Heart right ventricle (tissue), 16 donors: ENCODE measurements at places on chromosomes 6 and 20.
A peak's percentile ranks its signal among the peaks of the same experiment; 100 is the strongest.

- no peaks in the 10 kb centered on the region for H3K27me3 ChIP-seq
- no peak overlapping the region for H3K27ac ChIP-seq
- no peaks in the 10 kb centered on the region for H3K36me3 ChIP-seq
These were observed 107.6 kb upstream of the CEP85L start for GRCh38 chr6:118758946-118759345.

GRCh38 chr6:82097676-82098075, 149.9 kb downstream of the IBTK start:
- no peaks in the 10 kb centered on the region for H3K4me1 ChIP-seq
- H3K4me3 ChIP-seq, result no peak overlapping the region
- DNase-seq, result no peak
- H3K27me3 ChIP-seq, result no peaks in the 10 kb centered on the region
- H3K36me3 ChIP-seq, result no peaks in the 10 kb centered on the region
- no peak overlapping the region for H3K27ac ChIP-seq

DNA sequence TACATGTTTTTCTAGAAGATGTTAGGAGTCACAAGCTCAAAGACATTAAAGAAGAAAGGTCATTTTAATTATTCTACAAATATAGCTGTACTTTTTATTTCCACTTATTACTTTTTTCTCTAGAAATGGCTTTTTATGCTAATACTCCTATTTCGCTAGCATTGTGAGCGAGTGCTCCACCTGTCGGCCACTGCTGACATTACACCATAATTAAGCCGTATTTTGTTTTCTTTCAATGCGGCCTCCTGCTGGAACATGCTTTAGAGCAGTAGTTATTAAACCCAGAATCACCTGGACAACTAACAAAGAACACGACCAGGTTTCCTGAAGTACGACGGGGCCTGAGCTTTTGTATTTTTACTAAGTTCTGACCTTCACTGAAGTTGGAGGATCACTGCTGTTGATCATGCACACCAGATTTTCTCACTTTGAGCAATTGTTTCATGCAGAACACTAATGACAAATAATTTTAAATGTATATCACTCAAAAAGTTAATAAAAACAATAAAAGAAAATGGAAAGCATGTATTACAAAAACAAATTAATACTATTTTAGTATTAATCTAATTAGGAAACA, 74.1 kb upstream of the PAK5 start:
- peaks cover 11% of the 10 kb centered on the region for H3K27me3 ChIP-seq
- no peaks in the 10 kb centered on the region for H3K36me3 ChIP-seq
- no peaks in the 10 kb centered on the region for H3K4me1 ChIP-seq
- peak; percentile 14 for DNase-seq
- no peak overlapping the region for H3K27ac ChIP-seq

- H3K4me3 ChIP-seq, result no peak overlapping the region
- H3K27me3 ChIP-seq, result peaks cover 3% of the 10 kb centered on the region
- no peak for DNase-seq
- H3K36me3 ChIP-seq, result no peaks in the 10 kb centered on the region
- no peaks in the 10 kb centered on the region for H3K4me1 ChIP-seq
These were observed 190.0 kb downstream of the UNC5CL start for GRCh38 chr6:40848868-40849514.

- peaks cover 40% of the 10 kb centered on the region for H3K4me1 ChIP-seq
- no peak for DNase-seq
- no peaks in the 10 kb centered on the region for H3K36me3 ChIP-seq
- H3K4me3 ChIP-seq, result no peak overlapping the region
These were observed 133.0 kb downstream of the MTFR2 start for GRCh38 chr6:136117081-136117480.
